ENCODE measurements at places on chromosomes 12 and 14.

- no peak for DNase-seq
Observed at GRCh38 chr14:96274543-96274942, 18.5 kb downstream of the BDKRB1 start.

DNA sequence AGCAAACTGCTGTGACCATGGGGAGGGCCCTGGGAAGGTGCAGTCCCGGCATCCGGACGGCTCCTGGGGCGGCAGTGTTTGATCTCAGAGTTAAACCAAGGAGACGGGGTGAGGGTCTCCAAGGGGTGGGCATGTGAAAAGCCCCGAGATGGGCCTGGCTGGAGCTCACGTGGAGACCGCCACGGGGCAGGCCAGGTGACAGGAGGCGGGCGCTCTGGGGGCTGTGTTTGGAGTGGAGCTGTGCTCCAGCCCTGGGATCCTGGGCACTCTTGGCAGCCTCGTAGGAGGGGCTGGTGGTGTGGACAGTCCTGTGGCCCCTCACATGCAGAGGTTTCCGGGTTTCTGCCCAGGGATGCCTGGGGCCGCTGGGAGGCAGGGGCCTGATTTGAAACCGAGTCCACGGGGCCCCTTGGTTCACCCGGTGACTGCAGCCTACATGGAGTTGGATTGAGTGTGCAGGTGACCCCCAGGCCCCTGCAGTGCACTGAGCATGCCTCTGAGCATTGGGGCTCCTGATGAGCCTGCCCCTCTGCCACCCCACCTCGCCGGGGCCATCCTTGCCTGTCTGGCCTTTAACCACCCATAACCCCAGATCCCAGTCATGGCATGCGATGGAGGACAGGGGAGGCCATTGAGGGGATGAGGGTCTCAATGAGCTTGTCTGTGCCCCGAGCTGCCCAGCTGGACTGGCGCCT lies 8.4 kb downstream of the KIF26A start:
- DNase-seq = no peak

GRCh38 chr12:115060477-115061168 lies 376.6 kb upstream of the TBX3 start:
- DNase-seq = no peak

- DNase-seq = no peak
Observed at GRCh38 chr12:32126720-32127119, 20.1 kb downstream of the BICD1 start.

GRCh38 chr12:86729739-86730138 lies 473.5 kb upstream of the MGAT4C start:
- no peak for DNase-seq

- no peak for DNase-seq
Observed at GRCh38 chr12:83049306-83049705, 362.6 kb downstream of the TMTC2 start.

GRCh38 chr12:71896205-71896882 lies 42.3 kb upstream of the TPH2 start:
- no peak for DNase-seq

GRCh38 chr14:57729208-57730187 lies 136.4 kb downstream of the SLC35F4 start:
- no peak for DNase-seq

DNA sequence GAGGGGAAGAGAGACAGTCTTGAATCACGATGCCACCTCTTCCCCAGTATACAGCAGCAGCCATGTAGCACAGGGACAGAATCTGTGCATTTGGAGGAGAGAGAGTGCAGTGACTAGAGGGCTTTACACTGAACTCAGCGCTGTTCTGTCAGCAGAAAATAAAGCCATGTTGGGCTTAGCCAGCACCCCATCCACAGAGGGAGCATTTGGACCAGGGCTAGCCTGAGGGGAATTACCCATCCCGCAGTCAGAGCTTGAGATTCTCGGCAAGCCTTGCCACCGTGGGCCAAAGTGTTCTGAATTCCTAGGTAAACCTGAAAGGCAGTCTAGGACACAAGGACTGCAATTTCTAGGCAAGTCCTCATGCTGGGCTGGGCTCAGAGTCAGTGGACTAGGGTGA lies 120.4 kb upstream of the CNOT2 start:
- no peak for DNase-seq

- DNase-seq = no peak
Observed at GRCh38 chr14:38730420-38730819, 372.6 kb downstream of the SEC23A start.

- DNase-seq = no peak
Observed at GRCh38 chr14:43041207-43041606, 1434.5 kb downstream of the LRFN5 start.

DNA sequence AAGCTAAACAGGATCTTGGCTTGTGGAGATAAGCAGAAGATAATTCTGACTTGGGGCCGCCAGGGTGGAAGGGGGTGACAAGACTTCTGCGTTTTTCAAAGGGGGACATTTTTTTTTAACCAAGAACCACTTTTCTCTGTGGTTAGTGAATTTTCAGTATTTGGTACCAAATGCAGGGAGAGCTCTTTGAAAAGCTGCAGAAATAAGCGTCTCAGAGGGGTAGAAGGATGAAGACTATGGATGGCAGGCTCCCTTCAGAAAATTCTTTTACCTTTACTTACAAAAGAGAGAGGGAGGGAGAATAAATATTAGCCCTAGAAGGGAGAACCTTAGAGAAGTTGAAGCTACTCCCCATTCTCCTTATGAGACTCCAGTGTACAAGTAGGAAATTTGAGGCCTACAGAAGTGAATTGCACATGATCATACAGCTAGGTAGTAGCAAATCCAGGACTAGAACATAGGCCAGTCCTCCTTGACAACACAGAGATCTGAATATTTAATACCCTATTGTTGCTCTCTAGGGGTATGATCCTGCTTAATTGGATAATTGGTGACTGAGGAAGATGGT lies 840 bp downstream of the MRPL52 start:
- DNase-seq = peak; percentile 37

- DNase-seq = no peak
Observed at GRCh38 chr14:52919971-52920370, 30.9 kb downstream of the FERMT2 start.
